ENCODE measurements at places on chromosomes 1 and 21. TPM values are rescaled to one million over a fixed set of nuclear protein-coding genes. Genes with fewer than 3 reads are reported as not detected.

DNA sequence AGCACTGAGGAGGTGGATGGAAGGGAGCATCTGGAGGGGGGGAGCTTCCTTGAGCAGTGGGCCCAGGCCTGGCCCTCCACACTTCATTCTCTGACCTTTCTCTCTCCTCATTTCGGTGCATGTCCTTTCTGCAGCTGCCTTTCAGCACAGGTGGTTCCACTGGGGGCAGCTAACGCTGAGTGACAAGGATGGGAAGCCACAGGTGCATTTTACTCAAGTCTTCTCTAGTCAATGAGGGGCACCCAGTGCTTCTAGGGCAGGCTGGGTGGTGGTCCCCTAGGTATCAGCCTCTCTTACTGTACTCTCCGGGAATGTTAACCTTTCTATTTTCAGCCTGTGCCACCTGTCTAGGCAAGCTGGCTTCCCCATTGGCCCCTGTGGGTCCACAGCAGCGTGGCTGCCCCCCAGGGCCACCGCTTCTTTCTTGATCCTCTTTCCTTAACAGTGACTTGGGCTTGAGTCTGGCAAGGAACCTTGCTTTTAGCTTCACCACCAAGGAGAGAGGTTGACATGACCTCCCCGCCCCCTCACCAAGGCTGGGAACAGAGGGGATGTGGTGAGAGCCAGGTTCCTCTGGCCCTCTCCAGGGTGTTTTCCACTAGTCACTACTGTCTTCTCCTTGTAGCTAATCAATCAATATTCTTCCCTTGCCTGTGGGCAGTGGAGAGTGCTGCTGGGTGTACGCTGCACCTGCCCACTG, 43.2 kb downstream of the YARS1 start:
- DNase-seq = no peak

DNA sequence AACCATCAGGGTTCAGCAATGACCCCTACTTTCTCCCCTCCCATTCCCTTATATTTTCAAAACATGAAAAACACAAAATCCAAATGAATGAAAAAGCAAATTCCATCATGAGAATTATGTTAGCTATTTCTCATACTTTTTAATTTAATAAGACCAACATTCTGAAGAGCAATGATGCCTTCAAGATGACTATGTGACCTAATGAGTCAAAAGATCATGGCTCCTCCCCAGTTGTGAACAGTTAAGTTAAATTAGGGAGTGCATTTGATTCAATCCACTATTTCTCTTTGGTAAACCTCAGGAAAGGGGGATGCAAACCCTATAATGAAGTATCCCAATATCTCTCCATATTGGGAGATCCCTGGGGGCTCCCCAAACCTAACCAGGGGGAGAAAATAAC, 36.5 kb downstream of the PUM1 start:
- DNase-seq = no peak

GRCh38 chr1:243421784-243422183, 165.9 kb downstream of the SDCCAG8 start:
- DNase-seq = no peak

GRCh38 chr1:159891275-159892157, 8.4 kb downstream of the CFAP45 start:
- peak; percentile 82 for DNase-seq

- no peak for DNase-seq
Measured at GRCh38 chr1:171852272-171852671, 11.0 kb downstream of the DNM3 start.

CENPL gene
- total RNA-seq = 3.1 TPM

IL22RA1 gene
- total RNA-seq = 0.34 TPM

- DNase-seq = no peak
Measured at GRCh38 chr1:239308701-239309333, 77.6 kb upstream of the CHRM3 start.

DNA sequence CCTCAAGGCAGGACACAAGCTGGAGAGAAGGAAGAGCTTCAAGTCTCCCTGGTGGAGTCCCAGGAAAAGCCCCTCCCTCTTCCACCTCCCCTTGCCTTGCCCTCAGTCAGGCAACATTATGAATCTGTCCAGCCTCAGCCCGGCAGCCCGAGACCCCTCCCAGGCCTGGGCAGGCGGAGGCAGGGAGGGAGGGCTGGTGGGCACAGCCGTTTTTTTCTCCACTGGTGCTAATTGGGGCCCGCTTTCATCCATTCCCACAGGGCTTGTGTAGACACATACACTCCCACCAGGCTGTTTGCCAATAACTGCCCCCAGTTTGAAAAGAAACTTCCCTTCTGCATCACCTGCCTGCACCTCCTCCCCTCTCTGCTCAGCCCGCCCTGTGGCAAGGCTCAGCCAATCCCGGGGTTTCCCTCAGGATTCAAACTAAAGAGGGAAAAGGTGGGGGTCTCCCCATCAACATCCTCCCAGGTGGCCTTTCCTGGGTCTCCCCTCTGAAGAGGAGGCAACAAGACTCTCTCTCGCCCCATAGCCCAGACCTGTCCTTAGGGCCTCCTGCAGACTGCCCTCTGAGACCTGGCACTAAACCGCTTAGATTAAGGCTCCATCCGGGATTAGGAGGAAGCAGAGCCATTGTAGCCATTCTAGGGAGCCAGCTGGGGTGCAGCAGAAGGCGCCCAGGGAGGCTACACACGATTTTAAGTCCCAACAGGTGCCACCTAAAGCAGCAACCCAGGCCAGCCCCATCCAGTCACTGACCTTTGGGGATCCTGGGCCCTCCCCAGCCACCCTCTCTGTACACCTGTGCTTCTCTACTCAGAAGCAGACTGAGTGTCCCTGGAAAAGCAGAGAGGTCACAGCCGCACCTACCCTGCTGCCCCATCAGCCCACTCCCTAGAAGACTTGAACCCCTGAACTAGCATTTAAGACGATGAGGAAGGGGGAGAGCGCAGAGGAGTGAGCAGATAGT, 3.5 kb downstream of the IGSF9 start:
- DNase-seq = no peak

DNA sequence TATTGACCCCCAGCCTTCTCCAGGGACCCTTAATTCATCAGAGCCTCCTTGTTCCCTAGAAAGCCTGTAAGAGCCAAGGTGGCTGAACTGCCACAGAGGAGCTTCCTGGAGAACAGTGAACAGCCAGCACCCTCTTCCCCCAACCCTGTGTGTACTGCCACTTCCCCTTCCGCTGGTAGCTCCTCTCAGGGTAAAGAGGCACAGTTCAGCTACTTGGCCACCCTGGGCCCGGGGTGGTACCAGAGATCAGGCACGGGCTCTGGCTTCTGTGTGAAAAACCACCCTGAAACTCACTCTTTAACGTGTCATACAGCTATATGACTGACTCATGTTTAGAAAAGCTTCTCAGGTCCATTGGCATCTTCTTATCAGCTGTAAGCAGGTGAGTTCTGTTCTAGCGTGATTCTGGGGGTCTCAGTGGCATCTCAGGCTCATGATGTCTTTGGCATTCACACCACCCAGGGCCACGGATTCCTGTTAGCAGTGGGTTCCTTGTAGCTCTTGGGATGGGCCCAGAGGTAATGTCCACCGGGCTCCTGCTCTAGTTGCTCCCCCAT, 22.4 kb downstream of the ARMH1 start:
- no peak for DNase-seq

RAP1GAP gene
- 4.0 TPM for total RNA-seq

- no peak for DNase-seq
Measured at GRCh38 chr1:158025576-158026230, 32.3 kb downstream of the KIRREL1 start.

- DNase-seq = no peak
Measured at GRCh38 chr1:118097622-118098348, 87.2 kb downstream of the SPAG17 start.

GRCh38 chr21:46099476-46099875, 1.6 kb downstream of the COL6A2 start:
- peak; percentile 47 for DNase-seq

DNA sequence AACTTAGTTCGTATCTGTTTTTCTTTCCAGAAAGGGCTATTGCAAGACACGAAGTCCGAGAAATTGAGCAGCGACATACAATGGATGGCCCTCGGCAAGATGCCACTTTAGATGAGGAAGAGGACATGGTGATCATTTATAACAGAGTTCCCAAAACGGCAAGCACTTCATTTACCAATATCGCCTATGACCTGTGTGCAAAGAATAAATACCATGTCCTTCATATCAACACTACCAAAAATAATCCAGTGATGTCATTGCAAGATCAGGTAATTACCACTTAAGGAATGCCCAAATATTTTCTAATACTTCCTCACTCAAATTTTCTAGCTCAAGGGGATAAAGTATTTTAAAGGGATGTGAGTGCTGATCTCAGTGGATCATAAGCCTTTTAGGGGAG, 158.5 kb downstream of the HS2ST1 start:
- no peak for DNase-seq

DNA sequence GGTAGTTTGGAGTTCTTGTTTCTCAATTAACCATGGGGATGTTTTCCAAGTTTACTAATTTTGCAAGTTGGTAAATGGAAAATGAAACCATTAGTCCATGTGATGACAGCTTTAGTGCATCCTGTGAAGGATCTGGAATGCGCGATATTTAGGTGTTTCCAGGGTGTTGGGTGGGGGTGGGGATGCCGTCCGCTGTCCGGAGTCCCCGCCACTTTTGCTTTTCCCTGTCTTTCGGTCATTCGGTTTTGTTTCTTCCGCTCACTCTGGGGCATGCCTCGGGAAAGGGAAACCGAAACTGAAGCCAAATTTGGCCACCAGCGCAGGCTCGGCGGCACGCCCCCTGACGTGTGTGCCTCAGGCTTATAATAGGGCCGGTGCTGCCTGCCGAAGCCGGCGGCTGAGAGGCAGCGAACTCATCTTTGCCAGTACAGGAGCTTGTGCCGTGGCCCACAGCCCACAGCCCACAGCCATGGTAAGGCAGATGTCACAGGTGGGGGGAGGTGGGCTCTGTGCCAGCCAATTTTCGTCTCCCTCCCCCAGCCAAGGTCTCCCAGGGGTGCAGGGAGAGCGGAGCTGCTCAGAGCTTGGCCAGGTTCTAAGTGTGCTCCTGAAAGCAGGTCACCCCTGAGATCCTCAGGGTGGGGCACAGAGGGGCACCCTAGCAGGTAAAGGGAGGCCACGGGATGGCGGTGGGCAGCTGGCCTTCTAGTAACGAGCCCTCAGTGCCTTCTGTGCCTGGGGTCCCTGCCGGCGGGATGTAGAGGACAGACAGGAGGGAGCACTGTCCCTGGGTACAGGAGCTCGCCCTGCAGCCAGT, at the start of gene ISG15:
Gene ISG15, plus strand, starts transcription at position 393 of the 817 bp plus-strand sequence. Its CDS starts 77 bp downstream, at position 470.
- peak; percentile 94 for DNase-seq

- no peak for DNase-seq
Measured at GRCh38 chr1:193937308-193937707, 750.9 kb upstream of the B3GALT2 start.

GRCh38 chr1:3466366-3467075, 12.1 kb downstream of the ARHGEF16 start:
- no peak for DNase-seq
